ENCODE measurements at places on chromosomes 12 and 14.

DNA sequence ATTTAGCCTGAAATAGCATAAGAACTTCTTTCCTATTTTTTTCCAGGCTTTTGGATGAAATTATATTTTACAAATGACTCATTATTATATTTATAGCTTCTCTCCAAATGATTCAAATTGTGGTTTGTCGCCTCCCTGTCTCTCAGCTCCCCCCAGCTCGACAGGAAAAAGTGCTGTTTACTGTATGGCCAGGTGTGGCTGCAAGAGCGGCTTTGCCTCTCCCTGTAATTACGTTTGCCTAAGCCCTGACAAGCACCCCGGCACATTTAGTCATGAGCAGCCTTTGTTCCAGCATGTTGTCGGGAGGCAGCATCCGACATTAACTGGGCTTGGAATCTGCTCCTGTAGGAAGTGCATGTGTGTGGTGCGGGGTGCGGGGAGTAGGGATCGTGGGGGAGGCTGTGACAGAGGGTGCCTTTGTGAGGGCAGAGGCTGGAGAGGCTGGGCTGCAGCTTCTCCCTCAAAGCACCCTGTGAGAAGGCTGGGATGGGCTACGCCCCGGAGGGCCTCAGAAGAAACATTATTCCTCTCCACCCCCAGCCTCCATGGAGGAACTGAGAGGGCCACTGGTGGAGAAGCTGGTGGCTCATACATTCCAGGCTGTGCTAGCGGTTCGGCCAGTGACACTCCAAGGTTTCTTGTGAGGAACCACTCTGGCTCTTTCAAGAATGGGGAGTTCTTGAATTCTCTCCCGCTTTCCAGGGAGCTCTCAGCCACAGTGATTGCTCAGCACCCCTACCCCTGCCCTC lies 42.1 kb upstream of the CTDSP2 start:
- DNase-seq: no peak

DNA sequence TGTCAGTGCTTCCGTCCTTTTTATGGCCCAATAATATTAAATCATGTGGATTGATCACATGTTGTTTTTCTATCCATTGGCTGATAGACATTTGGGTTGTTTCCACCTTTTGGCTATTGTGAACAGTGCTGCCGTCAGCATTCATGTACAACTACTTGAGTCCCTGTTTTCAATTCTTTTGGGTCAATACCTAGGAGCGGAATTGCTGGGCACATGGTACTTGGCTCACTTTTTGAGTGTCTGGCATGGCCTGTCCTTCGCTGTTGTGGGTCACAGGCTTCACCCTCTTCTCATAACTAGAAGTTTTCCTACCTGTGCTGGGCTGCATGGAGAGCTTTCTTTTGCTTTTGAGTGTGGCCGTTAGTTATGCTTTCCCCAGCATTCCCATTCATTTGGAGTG lies 72.7 kb downstream of the DNAH10 start:
- DNase-seq: no peak

- no peak for DNase-seq
These were observed 13.3 kb downstream of the SLC15A4 start for GRCh38 chr12:128810182-128811127.

GRCh38 chr14:83071888-83072501 lies 1538.3 kb upstream of the SEL1L start:
- no peak for DNase-seq

DNA sequence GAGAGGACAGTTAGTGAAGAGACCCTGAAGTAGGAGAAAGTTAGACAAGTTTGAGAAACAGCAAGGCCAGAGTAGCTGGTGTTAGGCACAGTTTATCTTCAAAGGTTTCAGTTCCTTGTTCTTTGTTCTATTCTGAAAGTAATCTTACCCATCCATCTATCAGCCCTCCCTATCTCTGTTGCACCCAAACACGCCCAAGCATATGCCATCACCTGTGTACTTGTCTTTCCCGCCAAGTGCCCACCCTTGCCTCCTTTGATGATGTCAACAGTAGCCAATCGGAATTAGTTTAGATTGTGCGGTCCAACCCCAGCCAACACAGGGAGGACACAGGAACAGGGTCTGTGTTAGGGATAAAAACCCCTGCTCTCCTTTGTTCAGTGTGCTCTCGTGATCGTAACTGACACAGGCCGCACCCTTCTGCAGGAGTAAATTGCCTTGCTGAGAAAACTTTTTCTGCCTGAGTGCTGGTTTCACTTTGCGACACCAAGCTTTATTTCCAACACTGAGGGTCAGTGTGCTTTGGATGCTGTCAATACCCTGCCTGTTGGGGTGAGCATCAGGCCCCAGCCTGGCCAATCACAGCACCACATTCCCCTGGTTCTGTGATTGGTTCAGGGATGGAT lies 4.7 kb upstream of the TMEM229B start:
- DNase-seq: no peak

GRCh38 chr14:56026506-56026905 lies 91.7 kb upstream of the PELI2 start:
- no peak for DNase-seq

GRCh38 chr14:23366426-23366921 lies 1.5 kb upstream of the EFS start:
- DNase-seq: no peak

- DNase-seq: no peak
These were observed 11.5 kb downstream of the ISCA2 start for GRCh38 chr14:74504874-74505720.

DNA sequence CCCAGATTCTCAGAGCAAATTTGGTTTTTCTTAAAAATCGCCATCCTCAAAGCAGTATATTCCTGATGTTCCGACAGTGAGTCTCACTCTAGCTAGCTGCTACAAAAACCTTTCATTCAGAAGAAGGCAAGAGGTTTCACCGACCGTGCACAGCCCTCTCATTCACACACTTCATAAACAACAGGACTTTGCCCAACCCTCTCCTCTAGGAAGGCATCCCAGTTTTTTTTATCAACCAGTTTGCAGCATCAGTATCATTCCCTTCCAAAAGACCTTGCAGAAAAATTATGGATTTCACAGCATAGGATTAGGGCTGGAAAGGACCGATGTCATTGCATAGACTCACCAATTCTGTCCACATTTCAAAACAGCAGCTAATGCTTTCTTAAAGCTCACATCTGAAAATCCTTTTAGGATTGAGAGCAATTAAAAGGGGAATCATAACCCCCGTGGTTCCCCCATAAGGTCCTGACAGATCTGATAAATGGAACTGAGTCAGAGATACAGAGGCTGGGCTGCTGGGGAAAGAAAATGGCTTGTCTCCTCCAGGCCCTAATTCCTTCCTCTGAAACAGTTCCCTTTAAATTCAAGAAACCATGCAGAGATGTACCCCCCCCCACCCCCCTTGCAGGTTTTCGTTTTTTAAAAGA lies 597 bp downstream of the SVOP start:
- no peak for DNase-seq

DNA sequence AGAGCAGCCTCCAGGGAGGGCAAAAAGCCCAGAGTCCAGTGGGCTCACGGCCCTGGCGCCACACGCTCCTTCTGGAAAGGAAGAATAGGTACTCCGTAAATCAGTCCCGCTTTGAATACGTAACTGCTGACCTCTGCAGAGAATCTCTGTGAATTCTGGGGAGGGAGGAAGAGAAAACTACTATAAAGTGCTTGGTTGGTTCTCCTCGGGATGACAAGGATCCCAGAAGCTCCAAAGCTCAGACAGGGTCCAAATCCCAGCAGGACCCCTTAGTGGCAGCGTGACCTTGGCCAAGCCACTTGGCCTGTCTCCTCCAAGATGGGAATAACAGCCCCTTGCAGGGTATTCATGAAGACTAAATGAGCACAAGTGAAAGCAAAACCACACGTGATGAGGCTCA lies 31.7 kb downstream of the ANO2 start:
- DNase-seq: no peak
